ENCODE measurements at places on chromosomes 5 and 9.

DNA sequence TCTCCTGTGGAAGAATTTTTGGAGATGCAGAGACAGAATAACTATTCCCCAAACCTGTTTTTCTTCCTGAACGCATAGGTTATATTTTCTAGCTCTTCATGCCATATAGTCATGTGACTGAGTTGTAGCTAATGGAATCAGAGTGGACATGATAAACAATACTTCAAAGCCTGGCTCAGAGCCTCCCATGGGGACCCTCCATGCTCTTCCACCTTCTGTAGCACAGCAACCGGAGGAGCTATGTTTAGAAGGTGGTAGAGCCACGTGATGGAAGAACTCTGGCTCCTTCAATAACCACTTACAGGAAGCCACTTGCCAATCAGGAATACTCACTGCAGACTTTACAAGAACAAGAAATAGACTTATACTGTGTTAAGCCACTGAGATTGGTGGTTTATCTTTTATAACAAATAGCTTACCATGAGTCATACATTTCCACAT, 39.2 kb downstream of the NADK2 start:
- DNase-seq: no peak

- no peak for DNase-seq
These were observed 57.3 kb upstream of the C6 start for GRCh38 chr5:41270423-41271251.

GRCh38 chr5:94983861-94984535, 300.9 kb downstream of the MCTP1 start:
- no peak for DNase-seq

DNA sequence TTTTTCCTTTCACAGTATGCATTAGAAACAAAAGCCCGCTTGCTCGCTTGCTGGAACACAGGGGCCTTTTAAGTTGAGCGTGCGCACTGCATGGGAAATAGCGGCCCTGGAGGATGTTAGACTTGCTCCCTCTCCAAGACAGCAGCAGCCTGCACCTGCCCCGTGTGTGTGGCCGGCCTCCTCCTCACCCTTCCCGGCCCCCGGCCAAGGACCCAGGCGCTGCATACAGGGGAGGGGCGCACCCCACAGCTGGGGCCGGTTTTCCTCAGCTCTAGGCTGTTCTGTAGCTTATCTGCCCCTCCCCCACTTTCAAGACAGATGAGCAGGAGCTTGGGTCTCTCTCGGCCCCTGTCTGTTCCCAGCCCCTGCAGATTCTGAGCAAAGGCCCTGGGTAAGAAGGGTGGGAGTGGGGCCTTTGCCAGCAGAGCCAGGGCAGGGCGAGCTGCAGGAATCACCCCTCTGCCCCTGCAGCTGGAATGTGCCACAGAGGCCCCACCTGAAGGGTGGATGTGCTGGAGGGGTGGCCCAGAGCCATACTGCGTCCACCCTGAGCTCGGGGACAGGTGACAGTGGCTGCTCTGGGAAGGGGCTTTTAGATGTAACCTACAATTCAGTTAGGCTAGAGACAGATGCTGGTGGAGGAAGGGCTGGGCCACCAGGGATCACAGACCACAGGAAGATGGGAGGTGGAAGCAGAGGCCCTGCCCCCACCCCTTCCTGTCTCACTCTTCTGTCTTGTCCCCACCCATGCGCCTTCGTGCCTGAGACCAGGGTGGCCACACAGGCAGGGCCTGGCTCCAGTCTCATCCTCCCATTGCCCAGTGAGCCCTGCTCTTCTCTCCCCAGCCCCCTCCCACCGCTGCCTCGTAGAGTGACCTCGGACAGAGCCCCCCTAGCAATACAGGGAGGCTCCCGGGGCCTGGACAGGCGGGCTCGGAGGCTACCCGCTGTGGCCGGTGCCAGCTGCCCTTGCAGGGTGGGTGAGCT, 132.4 kb downstream of the DAB2IP start:
- no peak for DNase-seq

All from CD8-positive, alpha-beta T cell (primary cell).